ENCODE measurements at places on chromosomes 2 and 18. TPM values are rescaled to one million over a fixed set of nuclear protein-coding genes. Genes with fewer than 3 reads are reported as not detected.

GRCh38 chr2:63668000-63668399 lies 79.2 kb downstream of the MDH1 start:
- H3K27me3 ChIP-seq, result no peaks in the 10 kb centered on the region
- H3K4me1 ChIP-seq, result no peaks in the 10 kb centered on the region
- H3K4me3 ChIP-seq, result no peak overlapping the region
- H3K36me3 ChIP-seq, result no peaks in the 10 kb centered on the region

DNA sequence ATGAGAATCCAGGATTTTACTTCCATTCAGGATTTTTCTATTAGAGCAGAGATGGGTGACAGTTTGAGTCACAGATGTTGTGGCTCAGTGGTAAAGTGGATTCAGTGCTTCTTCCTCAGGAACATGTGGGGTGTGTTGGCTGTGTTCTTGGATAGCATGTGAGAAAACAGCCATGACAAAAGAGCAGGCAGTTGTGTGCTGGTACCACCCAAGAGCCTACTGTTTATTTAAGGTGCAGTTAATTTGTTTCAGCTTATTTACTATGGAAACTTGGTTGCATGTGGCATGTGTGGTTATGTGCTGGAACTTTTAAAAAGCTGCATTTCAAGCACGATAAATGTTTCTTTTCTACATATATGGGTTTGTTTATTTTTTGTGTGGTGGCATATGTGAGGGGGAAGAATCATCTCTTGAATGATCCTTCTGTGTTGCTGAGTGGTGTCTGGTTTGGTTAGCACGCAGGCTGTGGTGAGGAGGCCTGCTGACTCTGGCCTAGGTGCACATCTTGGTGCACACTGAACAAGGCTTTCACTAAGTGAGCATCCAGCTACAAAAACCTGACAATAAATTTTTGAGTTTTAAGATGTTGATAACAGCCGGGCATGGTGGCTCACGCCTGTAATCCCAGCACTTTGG lies 67.3 kb downstream of the SPTBN1 start:
- peak overlapping the region; percentile 41 for H3K27ac ChIP-seq
- H3K27me3 ChIP-seq, result no peaks in the 10 kb centered on the region
- no peak overlapping the region for H3K4me3 ChIP-seq
- H3K4me1 ChIP-seq, result peaks cover 15% of the 10 kb centered on the region
- peaks cover 14% of the 10 kb centered on the region for H3K36me3 ChIP-seq
- no peak for DNase-seq

Gene GPR155
- total RNA-seq, result 2.7 TPM

DNA sequence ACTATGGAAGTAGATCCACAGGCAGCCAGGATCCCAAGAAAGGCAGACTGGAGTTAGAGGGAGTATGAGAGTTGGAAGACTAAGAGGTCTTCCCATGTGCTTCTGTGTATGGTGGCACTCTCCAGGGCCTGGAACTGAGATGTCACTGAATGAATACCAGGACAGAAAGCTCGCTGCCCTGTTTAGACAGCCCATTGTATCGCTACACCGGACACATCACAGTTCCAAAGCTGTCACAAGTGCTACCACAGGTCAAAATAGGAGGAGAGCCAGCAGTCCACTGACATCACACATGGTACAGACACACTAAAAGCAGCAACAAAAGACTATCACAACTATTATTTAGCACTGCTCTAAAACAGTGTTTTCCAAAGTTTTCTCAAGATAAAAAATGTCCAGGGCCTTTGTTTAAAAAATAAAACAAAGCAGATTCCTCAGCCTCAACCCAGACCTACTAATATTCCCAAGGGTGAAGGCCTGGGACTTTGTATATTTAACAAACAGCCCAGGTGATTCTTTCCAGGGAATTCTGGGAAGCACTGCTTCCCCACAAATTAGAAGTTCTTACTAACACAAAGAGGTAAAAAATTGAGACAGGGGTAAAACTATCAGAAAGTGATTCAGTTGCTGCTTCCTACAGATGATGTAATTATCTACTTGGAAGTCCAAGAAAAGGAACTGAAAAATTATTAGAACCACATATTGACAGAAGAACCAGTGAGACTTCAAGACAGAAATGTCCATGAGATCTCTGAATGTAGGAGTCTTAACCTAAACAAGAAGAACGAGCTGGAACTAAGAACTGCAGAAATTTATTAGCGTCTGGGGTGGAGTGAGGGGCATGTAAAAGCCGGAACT lies 116.0 kb downstream of the DTNB start:
- H3K4me3 ChIP-seq, result no peak overlapping the region
- DNase-seq, result no peak
- H3K27ac ChIP-seq, result no peak overlapping the region
- H3K36me3 ChIP-seq, result no peaks in the 10 kb centered on the region
- H3K27me3 ChIP-seq, result no peaks in the 10 kb centered on the region

DNA sequence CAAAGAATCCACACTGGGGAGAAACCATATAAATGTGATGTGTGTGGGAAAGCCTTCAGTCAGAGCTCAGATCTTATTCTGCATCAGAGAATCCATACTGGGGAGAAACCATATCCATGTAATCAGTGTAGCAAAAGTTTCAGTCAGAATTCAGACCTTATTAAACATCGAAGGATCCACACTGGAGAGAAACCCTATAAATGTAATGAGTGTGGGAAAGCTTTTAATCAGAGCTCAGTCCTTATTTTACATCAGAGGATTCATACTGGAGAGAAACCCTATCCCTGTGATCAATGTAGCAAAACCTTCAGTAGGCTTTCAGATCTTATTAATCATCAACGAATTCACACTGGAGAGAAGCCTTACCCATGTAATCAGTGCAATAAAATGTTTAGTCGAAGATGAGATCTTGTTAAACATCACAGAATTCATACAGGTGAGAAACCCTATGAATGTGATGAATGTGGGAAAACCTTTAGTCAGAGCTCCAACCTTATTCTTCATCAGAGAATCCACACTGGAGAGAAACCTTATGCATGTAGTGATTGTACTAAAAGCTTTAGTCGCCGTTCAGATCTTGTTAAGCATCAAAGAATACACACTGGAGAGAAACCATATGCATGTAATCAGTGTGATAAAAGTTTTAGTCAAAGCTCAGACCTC lies 16.7 kb upstream of the ZSCAN30 start:
- no peak overlapping the region for H3K27ac ChIP-seq
- H3K4me3 ChIP-seq, result no peak overlapping the region
- DNase-seq, result no peak
- H3K4me1 ChIP-seq, result no peaks in the 10 kb centered on the region
- H3K27me3 ChIP-seq, result no peaks in the 10 kb centered on the region
- peaks cover 12% of the 10 kb centered on the region for H3K36me3 ChIP-seq

- no peak overlapping the region for H3K4me3 ChIP-seq
- H3K4me1 ChIP-seq, result no peaks in the 10 kb centered on the region
- H3K27ac ChIP-seq, result no peak overlapping the region
- no peaks in the 10 kb centered on the region for H3K36me3 ChIP-seq
- no peaks in the 10 kb centered on the region for H3K27me3 ChIP-seq
These were observed 30.5 kb upstream of the MC2R start for GRCh38 chr18:13945811-13946210.

GRCh38 chr18:77366067-77366719 lies 116.5 kb downstream of the GALR1 start:
- H3K36me3 ChIP-seq, result no peaks in the 10 kb centered on the region
- H3K27ac ChIP-seq, result no peak overlapping the region
- H3K4me1 ChIP-seq, result no peaks in the 10 kb centered on the region
- H3K4me3 ChIP-seq, result no peak overlapping the region
- no peak for DNase-seq

Gene SERPINB3
- total RNA-seq, result not detected

- peak overlapping the region; percentile 73 for H3K4me3 ChIP-seq
- no peaks in the 10 kb centered on the region for H3K27me3 ChIP-seq
- peaks cover 4% of the 10 kb centered on the region for H3K36me3 ChIP-seq
These were observed 577 bp downstream of the EHBP1 start for GRCh38 chr2:62705859-62706720.

GRCh38 chr18:24731981-24732380 lies 271.5 kb downstream of the HRH4 start:
- no peaks in the 10 kb centered on the region for H3K36me3 ChIP-seq
- no peaks in the 10 kb centered on the region for H3K4me1 ChIP-seq
- H3K27me3 ChIP-seq, result peaks cover 3% of the 10 kb centered on the region

- DNase-seq, result no peak
- no peaks in the 10 kb centered on the region for H3K27me3 ChIP-seq
- no peaks in the 10 kb centered on the region for H3K36me3 ChIP-seq
These were observed 191.0 kb downstream of the GLI2 start for GRCh38 chr2:120926463-120927264.

GRCh38 chr2:233006648-233007047 lies 6.4 kb downstream of the NGEF start:
- no peak for DNase-seq
- H3K27ac ChIP-seq, result no peak overlapping the region
- H3K4me3 ChIP-seq, result no peak overlapping the region
- no peaks in the 10 kb centered on the region for H3K36me3 ChIP-seq

Gene IL37
- not detected for total RNA-seq

- no peak for DNase-seq
- H3K27me3 ChIP-seq, result no peaks in the 10 kb centered on the region
- no peaks in the 10 kb centered on the region for H3K4me1 ChIP-seq
- no peak overlapping the region for H3K27ac ChIP-seq
- H3K4me3 ChIP-seq, result no peak overlapping the region
These were observed 23.5 kb downstream of the LRRTM1 start for GRCh38 chr2:80281049-80281448.

DNA sequence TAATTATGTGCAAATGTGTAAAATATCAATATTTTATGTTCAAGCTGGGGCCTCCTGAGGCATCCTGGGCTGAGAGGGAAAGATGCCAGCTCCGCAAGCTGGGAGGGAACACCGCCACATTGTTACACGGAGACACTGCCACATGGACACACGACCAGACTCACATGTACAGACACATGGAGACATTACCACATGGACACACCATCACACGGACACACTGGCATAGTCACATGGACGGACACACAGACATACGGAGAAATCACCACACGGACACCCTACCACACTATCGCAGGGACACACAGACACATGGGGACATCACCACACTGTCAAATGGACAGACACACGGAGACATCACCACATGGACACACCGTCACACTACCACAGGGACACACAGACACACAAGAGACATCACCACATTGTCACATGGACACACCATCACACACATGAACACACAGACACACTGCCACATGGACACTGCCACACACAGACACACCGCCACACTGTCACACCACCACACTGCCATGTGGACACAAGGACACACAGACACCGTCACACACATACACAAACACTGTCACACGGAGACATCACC lies 117.6 kb downstream of the CCDC74A start:
- no peak overlapping the region for H3K4me3 ChIP-seq
- H3K27ac ChIP-seq, result no peak overlapping the region
- peaks cover 13% of the 10 kb centered on the region for H3K4me1 ChIP-seq
- DNase-seq, result no peak
- no peaks in the 10 kb centered on the region for H3K27me3 ChIP-seq

DNA sequence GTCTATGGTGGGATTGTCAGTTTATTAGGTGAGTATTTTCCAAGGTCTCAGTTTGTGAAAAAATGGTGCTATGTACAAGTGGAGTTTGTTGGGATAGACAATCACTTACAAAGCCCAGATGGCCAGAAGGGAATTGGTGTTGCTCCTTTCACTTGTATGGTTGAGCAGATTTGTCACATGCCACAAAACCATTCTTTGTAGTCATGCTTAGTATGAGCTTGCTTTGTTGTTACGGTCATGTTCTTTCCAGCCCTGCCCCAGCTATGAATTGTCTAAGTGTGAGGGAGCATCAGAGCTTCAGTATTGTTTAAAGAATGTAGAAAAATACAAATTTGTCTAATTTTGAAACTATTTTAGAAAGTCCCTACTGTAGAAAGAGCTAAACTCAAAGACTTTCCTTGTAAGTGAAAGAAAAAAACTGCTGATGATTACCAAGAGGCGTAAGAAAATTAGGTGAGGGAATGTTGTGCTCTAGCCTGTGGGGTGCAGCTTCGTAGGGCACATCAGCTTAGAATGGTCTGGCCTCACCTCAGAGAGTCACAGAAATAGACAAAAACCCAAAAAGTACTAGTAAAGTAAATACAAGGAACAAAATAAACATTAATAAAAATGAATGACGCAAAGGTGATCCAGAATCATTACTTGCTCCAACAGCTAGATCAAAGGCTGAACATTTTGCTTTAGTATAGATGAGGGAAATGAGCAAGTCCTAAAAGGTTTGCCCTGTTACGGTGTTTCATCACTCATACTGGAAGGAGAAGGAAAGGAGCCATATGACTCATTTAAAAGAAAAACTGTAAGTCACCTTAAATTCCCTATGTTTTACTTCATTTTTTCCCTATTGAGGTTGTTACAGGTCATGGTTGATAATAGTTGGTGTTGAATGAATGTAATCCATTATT lies 9.2 kb downstream of the TGIF1 start:
- H3K4me1 ChIP-seq, result peaks cover 18% of the 10 kb centered on the region
- no peak overlapping the region for H3K4me3 ChIP-seq
- no peak for DNase-seq
- H3K27ac ChIP-seq, result peak overlapping the region; percentile 44
- H3K36me3 ChIP-seq, result peaks cover 41% of the 10 kb centered on the region
- no peaks in the 10 kb centered on the region for H3K27me3 ChIP-seq

GRCh38 chr18:13374096-13374467 lies 155.5 kb downstream of the LDLRAD4 start:
- no peaks in the 10 kb centered on the region for H3K36me3 ChIP-seq
- H3K27ac ChIP-seq, result no peak overlapping the region
- H3K27me3 ChIP-seq, result no peaks in the 10 kb centered on the region
- DNase-seq, result no peak
- H3K4me1 ChIP-seq, result peaks cover 16% of the 10 kb centered on the region

Gene ZC3H8
- total RNA-seq, result 8.5 TPM

DNA sequence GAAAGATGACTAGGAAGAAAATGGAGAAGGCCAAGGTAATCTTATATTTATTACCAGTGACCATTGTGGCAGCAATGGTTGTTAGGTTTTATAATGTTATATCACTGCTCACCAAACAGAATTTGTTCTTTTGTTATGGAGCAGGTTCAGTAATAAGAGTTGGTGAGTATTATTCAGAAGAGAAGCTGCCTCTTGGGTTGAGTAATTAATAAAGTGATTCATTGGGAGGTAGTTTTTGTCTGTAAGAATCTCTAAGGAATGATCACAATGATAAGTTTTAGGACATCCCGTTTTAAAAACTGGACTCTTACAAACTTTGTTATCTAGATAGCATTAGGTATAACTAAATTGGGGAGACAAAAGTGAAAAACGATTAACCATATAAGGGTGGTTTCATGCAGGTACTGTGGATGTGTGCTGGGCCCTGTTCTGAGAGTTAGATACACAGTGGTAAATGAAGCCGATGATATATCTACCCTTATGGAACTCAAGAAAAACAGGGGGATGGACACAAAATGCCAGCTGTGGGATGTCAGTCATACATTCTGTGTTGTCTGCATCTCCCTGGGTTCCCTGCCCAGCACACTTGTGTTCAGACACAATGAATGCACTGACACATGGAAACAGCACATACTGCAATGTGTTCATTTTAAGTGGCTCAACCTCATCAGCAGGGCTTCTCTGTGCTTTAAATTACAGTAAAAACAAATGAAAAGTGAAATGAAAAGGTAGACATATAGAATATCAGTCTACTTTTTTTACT lies 7.5 kb downstream of the MAP4K4 start:
- H3K36me3 ChIP-seq, result no peaks in the 10 kb centered on the region
- H3K27ac ChIP-seq, result peak overlapping the region; percentile 22
- no peaks in the 10 kb centered on the region for H3K27me3 ChIP-seq
